ENCODE measurements at places on chromosomes 5 and 9.
A peak's percentile ranks its signal among the peaks of the same experiment; 100 is the strongest.

DNA sequence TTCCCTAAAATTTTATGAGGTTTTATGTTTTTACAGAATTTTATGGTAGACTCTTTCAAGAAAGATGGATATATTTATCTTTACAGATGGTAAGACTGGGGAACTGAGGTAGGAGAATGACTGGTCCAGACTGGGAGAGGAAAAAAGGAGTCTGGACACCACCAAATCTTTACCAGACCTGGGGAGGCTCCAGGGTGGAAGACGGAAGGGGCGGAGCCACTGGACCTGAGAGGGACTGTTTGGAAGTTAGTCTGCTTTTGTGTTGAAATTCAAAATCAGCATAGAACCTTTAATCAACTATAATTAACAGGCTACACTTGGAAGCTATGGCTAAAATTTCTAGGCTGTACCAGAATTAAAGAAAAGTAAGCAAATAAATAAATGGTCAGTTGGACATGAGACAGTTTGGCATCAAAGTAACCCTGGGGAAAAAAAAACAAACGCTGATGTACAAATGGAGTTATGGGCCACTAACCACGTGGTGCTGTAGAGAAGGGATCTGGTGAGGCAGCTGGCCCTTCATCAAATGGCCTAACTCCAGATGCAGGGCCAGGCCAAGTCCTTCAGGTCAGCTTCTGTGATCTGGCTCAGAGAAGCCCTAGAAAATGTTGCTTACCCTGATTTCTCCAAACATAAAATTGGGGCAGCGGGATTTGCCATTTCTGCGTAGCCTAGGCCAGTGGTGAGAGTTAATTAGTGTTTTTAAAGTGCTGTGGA lies 155.1 kb downstream of the ARSB start:
- H3K4me3 ChIP-seq: no peak overlapping the region
- DNase-seq: peak; percentile 40
- H3K27ac ChIP-seq: no peak overlapping the region
- H3K36me3 ChIP-seq: no peaks in the 10 kb centered on the region
- H3K4me1 ChIP-seq: no peaks in the 10 kb centered on the region

- no peak for DNase-seq
- H3K27ac ChIP-seq: no peak overlapping the region
- H3K4me3 ChIP-seq: no peak overlapping the region
- H3K4me1 ChIP-seq: no peaks in the 10 kb centered on the region
Observed at GRCh38 chr9:111978616-111979015, 82.0 kb downstream of the UGCG start.

DNA sequence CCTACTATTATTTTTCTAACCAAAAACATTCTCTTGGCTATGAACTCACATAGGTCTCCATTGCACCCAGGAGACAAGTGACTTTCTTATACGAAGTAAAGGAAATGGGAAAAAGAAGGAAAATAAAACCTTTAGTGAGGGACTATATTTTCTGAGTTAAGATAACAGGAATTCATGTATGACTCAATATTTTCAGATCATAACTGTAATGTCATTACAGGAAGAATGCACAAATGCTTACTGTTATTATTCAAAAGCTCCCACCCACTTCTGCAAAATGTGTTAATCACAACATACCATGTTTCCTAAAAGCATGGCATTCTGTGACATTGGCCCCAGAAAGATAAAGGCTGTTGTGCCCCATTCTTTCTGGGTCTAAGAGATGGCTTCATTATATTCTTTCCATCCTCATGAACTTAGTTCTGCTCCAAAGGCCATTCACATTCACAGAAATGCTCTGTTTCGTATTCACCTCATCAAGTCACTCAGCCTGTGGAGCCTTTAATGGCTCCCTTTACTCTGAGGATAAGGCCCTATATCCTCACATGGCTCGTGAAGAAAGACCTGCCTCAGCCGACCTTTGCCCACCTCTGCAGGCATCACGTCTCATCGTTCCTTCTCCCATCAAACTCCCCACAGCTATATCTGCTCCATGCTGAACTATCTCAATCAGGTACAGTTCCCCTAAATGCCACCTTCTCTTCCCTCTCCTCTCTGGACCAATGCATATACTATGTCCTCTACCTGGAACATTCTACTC lies 77.0 kb downstream of the ABCA1 start:
- H3K4me1 ChIP-seq: peaks cover 3% of the 10 kb centered on the region
- H3K27me3 ChIP-seq: no peaks in the 10 kb centered on the region
- H3K27ac ChIP-seq: no peak overlapping the region
- no peak overlapping the region for H3K4me3 ChIP-seq

- no peak overlapping the region for H3K27ac ChIP-seq
- H3K36me3 ChIP-seq: no peaks in the 10 kb centered on the region
- H3K4me3 ChIP-seq: no peak overlapping the region
- H3K27me3 ChIP-seq: no peaks in the 10 kb centered on the region
Observed at GRCh38 chr5:72720205-72720604, 96.3 kb upstream of the TNPO1 start.

DNA sequence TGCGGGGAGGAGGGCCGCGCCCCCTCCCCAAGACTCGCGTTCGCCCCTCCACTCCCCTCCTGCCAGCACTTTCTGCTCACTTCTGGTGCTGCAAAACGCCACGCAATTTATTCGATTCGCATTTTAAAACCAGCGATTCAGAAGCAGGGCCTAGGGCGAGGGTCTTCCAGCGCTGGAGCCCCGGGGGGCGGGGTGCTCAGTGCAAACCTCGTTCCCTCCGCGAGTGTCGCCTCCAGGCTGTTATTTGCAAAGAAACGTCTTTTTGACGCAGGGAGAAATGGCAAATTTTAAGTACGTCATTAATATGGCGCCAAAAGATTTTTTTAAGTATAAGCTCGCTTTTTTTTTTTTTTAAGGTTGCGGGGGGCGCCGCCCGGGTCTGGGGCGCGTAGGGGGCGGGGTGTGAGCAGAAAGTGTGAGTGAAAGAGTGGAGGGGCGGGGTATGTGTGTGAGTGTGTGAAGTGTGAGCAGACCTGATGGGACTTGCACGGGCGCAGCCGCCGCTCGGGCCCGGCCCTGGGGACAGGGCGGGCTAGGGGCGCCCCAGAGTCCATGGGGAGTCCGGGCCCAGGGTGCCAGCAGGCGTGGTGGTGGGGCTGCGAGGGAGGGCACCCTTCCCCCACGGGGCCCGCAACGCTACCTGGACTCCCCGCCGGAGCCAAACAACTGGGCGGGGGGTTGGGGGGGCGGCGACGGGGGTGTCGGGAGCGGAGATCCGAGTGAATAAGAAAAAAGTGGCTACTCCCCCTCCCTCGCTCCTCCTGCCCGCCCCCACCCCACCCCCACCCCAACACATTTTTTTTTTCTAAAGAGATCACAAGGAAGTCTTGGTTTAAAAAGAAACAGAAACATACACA lies at the start of gene JADE2:
TSS of gene JADE2 (plus strand) at position 845 of the 857 bp plus-strand sequence. CDS start 10,188 bp downstream, outside the sequence.
- peaks cover 41% of the 10 kb centered on the region for H3K4me1 ChIP-seq
- peak within 1 kb of the TSS; percentile 73 for H3K4me3 ChIP-seq

- no peaks in the 10 kb centered on the region for H3K27me3 ChIP-seq
- peaks cover 42% of the 10 kb centered on the region for H3K36me3 ChIP-seq
- no peak overlapping the region for H3K27ac ChIP-seq
- no peak for DNase-seq
- H3K4me1 ChIP-seq: peaks cover 11% of the 10 kb centered on the region
- H3K4me3 ChIP-seq: no peak overlapping the region
Observed at GRCh38 chr9:131630205-131630831, 85.0 kb downstream of the PRRT1B start.

GRCh38 chr9:133064241-133065069 lies 2.7 kb downstream of the CEL start:
- no peaks in the 10 kb centered on the region for H3K4me1 ChIP-seq
- H3K27ac ChIP-seq: no peak overlapping the region
- no peak overlapping the region for H3K4me3 ChIP-seq
- peaks cover 50% of the 10 kb centered on the region for H3K36me3 ChIP-seq

DNA sequence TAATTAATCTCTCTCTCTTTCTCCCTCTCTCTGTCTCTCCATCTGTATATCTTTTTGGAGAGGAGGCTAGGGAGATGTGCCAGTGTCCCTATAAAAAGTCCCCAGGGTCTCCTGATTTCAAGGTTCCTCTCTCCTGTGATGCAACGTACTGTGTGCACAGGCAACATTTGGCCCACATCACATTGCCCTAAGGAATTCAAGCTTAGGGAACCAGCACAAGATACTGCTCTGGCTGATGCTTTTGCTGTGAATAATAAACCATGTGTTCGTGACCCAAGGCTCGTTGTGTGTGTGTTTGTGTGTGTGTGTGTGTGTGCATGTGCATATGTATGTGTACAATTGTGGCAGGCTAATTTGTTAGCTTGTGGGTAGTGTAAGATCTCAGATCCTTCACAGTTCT lies 9.7 kb downstream of the SPATA9 start:
- no peaks in the 10 kb centered on the region for H3K27me3 ChIP-seq
- no peaks in the 10 kb centered on the region for H3K36me3 ChIP-seq
- no peak overlapping the region for H3K27ac ChIP-seq
- H3K4me3 ChIP-seq: no peak overlapping the region
- H3K4me1 ChIP-seq: no peaks in the 10 kb centered on the region

DNA sequence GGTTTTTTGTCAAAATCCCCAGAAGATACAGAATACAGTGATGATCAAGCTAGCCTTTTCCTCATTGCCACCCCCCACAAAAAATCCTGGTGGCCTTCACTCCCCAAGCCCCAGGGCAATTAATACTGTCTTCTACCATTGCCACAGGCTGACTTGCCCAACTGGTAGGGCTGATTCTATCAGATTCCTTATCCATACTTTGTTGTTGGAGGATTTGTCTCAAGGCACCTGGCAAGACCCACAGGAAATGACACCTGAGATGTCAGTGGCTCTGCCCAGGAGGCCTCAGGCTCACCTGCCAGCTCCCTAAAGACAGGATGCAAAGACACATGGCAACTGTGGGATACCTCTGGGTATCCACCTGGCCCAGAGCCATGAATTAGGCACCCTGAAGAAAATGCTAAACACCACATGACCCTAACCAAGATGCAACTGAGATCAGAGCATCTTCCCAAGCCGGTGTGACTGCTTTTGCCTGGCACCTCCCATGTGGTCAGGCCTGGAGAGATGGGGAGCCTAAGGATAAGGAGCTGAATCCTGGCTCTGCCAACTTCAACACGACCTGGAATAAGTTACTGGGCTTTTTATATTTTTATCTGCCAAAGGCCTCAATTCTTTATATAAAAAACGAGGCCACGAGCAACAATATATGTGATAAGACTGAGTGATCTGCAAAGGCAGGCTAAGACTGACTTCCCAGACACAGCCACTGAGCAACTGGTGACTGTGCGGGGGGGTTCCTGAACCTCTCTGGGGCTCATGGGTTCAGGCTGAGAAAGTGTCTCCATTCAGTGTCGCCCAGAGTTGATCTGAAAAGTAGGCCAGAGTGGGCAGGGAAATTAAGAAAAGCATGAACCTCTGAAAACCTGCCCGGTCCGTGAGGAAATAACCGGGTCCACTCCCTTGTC lies 944 bp downstream of the ATOX1 start:
- H3K27ac ChIP-seq: no peak overlapping the region
- H3K27me3 ChIP-seq: no peaks in the 10 kb centered on the region
- no peak for DNase-seq
- H3K36me3 ChIP-seq: no peaks in the 10 kb centered on the region
- peak overlapping the region; percentile 91 for H3K4me3 ChIP-seq
- H3K4me1 ChIP-seq: peaks cover 16% of the 10 kb centered on the region

- no peak overlapping the region for H3K27ac ChIP-seq
- no peaks in the 10 kb centered on the region for H3K36me3 ChIP-seq
- no peaks in the 10 kb centered on the region for H3K27me3 ChIP-seq
- no peak for DNase-seq
Observed at GRCh38 chr9:20744036-20744630, 60.1 kb downstream of the FOCAD start.

DNA sequence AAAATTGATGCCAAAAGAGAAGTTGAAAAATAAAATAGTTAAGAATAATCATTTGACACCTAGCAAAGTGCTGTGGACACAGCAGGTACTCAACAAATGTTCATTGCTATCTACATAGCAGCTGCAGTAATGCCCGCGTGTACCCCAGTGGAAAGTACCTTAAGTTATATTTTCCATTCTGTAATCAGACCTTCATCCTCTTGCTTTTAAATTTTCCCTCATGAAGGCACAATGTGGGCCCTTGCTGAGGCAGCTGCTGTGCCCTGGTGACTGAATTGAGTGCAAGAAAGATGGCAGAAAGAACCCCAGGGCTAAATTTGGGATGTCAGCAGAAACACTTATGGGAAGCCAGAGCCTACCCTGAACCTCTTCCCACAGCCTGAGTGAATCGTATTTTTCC lies 65.9 kb downstream of the CYFIP2 start:
- no peaks in the 10 kb centered on the region for H3K4me1 ChIP-seq
- no peak overlapping the region for H3K27ac ChIP-seq
- DNase-seq: no peak
- H3K4me3 ChIP-seq: no peak overlapping the region
- peaks cover 25% of the 10 kb centered on the region for H3K36me3 ChIP-seq

DNA sequence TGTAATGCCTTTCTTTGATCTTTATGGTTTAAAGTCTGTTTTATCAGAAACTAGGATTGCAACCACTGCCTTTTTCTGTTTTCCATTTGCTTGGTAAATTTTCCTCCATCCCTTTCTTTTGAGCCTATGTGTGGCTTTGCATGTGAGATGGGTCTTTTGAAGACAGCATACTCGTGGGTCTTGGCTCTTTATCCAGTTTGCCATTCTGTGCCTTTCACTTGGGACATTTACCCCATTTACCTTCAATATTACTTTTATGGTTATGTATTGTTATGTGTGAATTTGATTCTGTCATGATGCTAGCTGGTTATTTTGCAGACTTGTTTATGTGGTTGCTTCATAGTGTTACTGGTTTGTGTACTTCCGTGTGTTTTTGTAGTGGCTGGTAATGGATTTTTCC lies 59.2 kb downstream of the YTHDC2 start:
- no peaks in the 10 kb centered on the region for H3K27me3 ChIP-seq
- H3K4me1 ChIP-seq: no peaks in the 10 kb centered on the region
- H3K4me3 ChIP-seq: no peak overlapping the region
- DNase-seq: no peak
- H3K27ac ChIP-seq: no peak overlapping the region

GRCh38 chr5:126837906-126838539 lies 61.1 kb downstream of the LMNB1 start:
- no peak overlapping the region for H3K27ac ChIP-seq
- peaks cover 9% of the 10 kb centered on the region for H3K36me3 ChIP-seq
- no peaks in the 10 kb centered on the region for H3K4me1 ChIP-seq

- DNase-seq: no peak
- H3K4me3 ChIP-seq: no peak overlapping the region
- H3K4me1 ChIP-seq: no peaks in the 10 kb centered on the region
- no peaks in the 10 kb centered on the region for H3K36me3 ChIP-seq
- H3K27me3 ChIP-seq: no peaks in the 10 kb centered on the region
Observed at GRCh38 chr5:114411380-114411931, 49.6 kb downstream of the KCNN2 start.

DNA sequence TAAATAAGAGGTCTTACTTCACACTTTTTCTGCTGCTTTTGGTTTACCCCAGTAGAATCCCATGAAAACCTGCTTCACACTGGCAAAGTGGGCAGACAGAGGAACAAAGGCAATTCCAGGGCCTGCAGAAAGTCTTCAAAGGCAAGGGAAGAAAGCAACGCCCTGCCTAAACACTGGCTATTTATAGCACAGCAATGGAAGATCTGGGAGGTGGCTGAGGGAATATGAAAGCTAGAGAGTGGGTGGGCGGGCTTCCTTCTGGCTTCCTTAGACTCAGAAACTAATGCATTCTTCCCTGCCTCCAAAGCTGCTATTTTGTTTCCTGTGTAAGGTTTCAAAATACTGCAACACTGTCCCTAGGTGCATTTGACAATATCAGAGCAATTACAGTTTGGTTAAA lies 46.8 kb downstream of the ELAVL2 start:
- no peaks in the 10 kb centered on the region for H3K4me1 ChIP-seq
- H3K4me3 ChIP-seq: no peak overlapping the region
- DNase-seq: no peak
- no peak overlapping the region for H3K27ac ChIP-seq
- no peaks in the 10 kb centered on the region for H3K27me3 ChIP-seq
